ENCODE measurements at places on chromosomes 6 and 20.

DNA sequence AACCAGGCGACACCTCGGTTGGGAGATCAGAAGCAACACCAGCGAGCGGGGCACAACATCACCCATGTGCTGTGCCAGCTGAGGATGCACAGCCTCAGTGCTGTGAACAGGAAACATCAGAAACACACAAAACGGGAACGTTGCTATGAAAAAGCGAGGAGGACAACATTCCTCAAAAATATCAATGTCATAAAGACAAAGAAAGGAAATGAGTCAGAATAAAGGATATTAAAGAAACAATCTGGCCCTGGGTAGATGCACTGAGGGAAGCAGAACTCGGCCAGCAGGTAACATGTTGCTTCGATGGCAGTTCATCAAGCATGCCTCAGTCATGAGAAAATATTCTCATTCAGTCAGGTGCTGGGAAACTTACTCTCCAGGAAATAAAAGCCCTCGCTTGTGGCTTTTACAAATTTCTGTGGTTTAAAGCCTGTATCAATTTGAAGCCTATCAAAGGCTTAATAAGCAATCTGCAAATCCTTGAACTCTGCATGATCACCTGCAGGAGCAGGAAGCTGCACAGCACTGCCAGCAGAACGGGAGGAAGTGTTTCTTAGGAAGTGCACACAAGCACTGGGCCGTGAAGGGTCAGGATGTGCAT is 77.5 kb downstream of the GINS1 start:
- no peak for DNase-seq

DNA sequence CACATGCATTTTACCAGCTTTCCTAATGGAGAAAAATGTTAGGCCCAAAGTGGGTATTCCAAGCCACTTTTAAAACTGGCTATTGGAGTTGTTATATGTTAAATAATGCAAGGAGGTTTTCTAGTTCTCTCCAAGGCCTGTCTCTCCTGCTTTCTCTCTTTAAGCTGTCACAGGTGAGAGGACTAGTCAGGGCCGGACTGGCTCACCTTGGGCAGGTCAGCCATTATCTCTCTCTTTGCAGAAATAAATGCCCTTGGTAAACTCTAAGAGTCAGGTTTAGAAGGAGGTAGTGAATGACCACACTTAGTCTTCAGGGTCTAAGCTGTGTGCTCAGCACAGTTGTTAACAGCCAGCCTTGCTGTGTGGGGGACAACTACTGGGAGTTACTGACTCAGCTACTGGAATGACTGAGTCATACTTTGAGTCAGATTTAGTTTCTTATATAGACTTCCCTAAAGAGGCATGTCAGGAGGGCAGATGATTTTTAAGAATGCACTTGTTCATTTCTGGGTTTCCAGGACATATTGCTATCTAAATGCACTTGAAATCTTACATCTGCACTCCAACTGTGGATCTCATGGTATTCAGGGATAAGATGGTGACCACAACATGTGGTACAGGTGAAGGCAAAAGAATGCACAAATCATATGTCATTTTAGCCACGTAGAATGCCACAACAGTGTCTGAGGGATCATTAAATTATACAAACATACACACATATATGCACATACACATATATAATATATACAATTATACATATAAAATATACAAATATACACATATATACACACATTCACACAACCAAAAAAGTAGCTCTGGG is 719.4 kb downstream of the EPM2A start:
- DNase-seq, result no peak

DNA sequence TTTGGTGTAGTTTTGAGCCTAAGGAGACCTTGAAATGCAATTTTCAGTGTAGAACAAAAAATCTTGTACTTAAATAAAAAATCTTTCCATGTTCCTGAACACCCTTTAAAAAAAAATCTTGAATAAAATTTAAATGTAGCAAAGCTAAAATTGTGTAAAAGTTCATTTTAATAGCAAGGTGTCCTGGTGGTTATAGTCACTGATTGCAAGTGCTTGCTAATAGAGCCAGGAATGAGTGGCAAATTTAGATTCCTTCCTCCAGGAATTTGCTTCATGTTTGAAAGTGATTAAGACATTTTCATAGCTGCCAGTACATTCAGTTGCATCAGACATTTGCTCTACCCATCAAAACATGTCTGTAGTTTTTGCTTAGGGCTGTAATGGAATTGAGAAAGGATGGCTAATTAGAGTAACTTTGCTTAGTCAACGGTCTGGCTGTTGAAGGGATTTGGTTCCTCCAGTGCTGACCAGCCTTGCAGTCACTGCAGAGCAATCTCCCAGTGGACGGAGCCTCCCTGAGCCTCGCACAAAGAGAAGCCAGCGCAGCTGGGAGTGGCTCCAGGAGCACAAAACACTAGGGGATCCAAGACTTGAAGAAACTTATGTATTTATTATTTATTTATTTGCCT is 36.5 kb downstream of the AKAP12 start:
- DNase-seq, result no peak

GRCh38 chr6:90045535-90045934 is 151.3 kb downstream of the GJA10 start:
- DNase-seq, result no peak

DNA sequence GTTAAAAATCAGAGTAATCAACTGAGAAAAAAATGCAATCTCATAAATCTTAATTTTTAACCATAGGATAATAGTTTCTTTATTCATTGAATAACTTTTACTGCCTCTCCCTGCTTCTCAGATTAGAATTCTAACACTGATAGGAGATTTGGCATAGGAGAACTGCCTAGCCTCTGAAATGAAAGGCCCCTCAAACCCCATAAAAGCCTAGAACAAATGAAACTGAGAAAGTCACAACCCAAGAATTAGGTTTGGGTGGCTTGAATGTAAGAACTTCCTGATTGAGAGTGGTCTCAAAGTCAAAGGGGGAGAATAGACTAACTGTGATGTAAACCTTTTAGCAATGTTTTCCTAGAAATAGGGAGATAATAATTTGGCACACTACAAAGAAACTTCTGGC is 52.2 kb downstream of the SAMD5 start:
- DNase-seq, result no peak

DNA sequence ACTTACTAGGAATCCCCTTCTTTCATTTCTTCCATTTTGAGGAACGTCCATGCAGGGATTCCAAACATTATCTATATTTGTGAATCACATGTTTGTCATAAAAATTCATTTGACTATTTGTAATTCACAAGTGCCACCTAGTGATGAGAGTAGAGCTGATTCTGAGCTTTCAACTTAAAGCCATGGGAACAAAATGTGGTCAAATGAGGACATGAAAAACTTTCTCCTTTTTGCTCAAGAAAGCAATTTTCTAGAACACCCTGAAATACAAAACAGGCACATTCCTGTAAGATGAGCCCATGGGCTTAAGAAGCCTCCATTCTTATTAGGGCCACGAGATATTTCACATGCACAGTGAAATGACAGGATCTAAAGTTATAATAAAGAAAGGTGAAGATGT is 12.3 kb downstream of the MAP3K7 start:
- DNase-seq, result no peak

DNA sequence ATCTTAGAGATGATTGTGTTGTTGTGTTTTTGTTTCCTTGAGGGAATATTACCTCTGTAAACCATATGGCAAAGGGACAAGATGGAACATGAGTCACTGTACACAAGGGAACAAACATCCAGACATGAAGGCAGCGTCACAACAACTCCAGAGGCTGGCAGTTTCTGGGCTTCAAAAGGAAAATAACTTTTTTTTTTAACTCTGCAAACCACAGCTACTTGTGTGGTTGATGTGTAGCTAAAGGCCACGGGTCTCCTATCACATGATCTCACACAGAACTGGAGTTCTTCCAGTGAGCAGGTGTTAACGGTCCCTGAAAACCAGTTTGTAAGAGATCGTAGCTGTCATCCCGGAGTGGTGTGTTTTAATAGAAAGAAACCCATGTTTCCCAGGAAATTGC is 33.2 kb upstream of the HBS1L start:
- no peak for DNase-seq

DNA sequence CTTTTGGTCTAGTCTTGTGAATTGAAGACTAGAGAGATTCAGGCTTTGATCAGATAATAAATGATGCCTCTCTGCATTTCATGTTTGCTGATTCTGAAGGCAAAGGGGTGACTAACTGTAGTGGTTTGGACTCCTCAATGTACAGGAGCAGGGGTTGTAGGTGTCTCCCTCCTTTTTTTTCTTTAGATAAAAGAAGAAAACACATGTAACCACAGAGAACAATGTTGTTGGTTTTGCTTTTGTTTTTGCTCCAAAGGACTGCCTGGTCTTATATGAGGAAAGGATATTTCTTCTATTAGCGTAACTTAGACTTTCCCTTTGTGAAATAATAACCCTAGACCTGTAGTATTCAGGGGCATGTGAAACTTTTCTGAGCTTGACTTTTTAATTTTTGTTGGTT is 53.2 kb downstream of the RFPL4B start:
- DNase-seq, result no peak

DNA sequence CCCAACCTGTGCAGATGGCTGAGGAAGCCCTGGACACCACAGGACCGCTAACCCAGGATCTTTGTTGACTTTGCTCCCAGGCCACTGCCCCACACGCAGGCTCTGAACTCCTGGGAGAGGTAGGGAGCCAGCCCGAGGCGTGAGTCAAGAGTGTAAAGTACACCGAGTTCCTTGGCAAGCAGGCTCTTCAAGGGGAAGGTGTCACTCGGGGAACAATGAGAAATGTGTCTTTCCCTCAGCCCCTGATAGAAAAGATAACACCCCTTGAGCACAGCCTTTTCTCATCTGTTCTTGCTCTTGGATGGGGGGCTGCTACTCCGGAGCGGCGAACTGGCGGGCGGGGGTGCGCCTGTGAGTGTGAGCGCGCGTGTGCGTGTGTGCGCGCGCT is 472 bp upstream of the EDN3 start:
- DNase-seq, result no peak

Data from stimulated activated CD8-positive, alpha-beta memory T cell treated with anti-CD3 and anti-CD28 coated beads, Interleukin-15, amount 100 ng/mL, for 4 hours (primary cell).